ENCODE measurements at places on chromosomes 1 and 21. TPM values are rescaled to one million over a fixed set of nuclear protein-coding genes. Genes with fewer than 3 reads are reported as not detected.

DNA sequence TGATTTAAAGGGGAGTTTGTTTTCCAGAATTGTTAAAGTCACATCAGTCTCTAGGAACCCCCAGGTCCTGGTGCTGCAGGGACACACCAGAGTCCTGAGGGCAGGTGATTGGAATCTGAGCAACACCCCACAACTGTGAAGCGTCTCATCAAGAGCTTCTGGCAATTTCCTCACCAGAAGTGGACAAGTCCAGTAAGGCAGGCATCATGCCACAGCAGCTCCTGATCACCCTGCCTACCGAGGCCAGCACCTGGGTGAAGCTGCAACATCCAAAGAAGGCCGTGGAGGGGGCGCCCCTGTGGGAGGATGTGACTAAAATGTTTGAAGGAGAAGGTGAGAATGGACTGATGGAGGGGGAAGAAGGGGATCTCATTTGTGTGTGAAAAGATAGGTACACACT, 2.1 kb downstream of the ZFP69 start:
- no peak for DNase-seq

GRCh38 chr1:66940981-66941380, 16.2 kb downstream of the MIER1 start:
- peak; percentile 73 for DNase-seq

DNA sequence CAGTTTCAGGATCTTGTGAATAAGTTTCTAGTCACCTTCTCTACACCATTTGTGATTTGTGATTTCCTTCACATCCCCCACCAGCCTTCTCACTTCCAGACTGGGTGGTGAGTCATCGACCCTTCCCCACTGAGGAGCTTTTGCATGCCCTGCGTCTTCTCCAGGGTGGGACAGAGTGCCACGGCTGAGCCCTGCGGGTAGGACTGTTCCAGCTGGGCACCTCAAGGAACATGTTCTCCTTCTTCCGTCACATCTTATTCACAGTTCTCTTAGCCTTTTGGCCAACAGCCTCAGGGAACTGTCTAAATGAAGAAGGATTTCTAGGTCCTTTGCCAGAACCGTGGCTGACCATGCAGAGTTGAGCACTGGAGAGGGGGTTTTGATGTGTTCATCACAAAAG, 116.5 kb downstream of the TMEM53 start:
- no peak for DNase-seq

- peak; percentile 54 for DNase-seq
Measured at GRCh38 chr1:47175227-47175934, 14.5 kb downstream of the PDZK1IP1 start.

DNA sequence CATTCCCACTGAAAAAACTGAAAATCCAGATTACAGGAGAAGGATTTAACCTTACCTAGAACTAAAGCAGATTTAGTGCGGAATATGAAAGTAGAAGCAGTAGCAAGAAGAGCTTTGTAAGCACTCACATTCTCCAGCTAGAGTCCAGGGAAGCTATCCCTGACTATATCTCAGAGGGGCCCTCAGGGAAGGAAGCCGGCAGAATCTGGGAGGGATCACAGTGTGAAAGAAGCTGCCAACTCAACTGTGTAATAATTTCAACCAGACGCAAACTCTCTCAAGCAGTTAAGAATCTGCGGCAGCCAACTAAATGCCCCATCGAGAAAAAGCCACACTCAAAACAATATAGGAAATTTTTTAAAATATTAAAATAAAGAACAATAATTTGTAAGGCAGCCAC, 163.8 kb downstream of the EIF4G3 start:
- DNase-seq = peak; percentile 12

- no peak for DNase-seq
Measured at GRCh38 chr1:19521411-19521810, 36.1 kb upstream of the CAPZB start.

GRCh38 chr1:47191940-47192457, 2.2 kb upstream of the PDZK1IP1 start:
- DNase-seq = no peak

- no peak for DNase-seq
Measured at GRCh38 chr21:29657240-29657989, 282.4 kb downstream of the GRIK1 start.

DNA sequence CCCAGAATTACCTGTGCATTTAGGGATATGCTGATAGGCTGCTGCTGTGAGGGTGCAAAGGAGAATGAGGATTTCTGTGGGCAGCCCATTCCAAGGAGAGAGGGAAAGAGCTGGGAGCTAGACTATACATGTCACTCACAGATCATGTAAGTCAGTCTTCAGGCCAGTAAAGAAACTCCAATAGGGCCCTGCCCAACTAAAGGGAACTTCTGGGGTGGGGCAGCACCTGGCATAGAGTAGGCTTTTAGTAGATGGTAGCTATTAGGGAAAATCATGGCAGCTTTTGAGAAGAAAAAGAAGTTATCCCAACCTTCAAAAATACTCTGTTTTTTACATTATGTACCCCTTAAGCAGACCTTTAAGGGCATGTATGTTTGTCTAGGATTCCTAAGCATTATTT, 89.6 kb downstream of the ST6GALNAC3 start:
- DNase-seq = no peak

GRCh38 chr1:14094611-14095400, 394.8 kb downstream of the PRDM2 start:
- DNase-seq = no peak

ELAVL4 gene
- not detected for total RNA-seq

PPP1R15B gene
- 14.9 TPM for total RNA-seq

PTAFR gene
- total RNA-seq = under 0.01 TPM

PLA2G2C gene
- total RNA-seq = not detected

CLDN17 gene
- not detected for total RNA-seq

THEM5 gene
- not detected for total RNA-seq

SLAMF7 gene
- total RNA-seq = not detected
